Fibroblast of villous mesenchyme (primary cell): ENCODE measurements at places on chromosomes 11 and 22. TPM values are rescaled to one million over a fixed set of nuclear protein-coding genes. Genes with fewer than 3 reads are reported as not detected.

Gene GRK3
- 1.6 and 1.7 TPM in 2 replicates for total RNA-seq

Gene TSPAN4
- 113 and 126 TPM in 2 replicates for total RNA-seq

- no peak for DNase-seq
These were observed at the start of gene MAP6 for GRCh38 chr11:75668451-75669297. Gene MAP6, minus strand, starts transcription at chr11:75669038. Its CDS starts 669 bp downstream, at chr11:75668369.

DNA sequence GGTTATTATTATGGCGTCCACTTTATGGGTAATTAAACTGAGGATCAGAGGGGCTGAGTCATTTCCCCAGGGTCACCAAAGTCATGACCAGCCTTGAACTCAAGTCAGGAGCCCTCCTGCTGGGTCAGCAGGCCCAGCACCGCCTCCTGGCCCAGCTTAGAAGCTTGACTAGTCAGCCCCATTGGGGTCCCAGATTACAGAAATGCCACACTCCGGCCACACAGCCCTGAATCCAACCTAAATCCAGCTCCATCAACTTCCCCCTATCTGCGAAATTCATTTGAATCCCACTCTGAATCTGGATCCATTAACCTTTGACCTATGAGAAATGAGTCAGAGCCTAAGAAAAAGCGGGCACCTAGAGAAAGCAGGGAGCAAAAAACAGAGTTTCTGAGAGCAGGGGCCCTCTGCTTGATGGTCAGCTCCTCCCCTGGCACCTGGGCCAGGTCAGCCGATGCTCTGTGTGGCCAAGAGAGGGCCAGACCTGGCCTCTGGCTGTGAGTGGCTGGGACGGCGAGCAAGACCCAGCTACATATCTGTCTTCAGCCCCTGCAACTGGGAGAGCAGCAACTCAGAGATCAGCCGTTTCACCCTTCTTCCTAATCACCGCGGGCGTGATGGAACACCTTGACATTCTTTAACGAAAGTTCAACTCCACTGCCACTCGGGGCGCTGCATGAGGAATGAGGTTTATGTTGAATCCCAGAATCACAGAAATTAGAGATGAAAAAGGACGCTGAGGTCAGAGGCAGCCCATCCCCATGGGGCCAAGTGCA is 196.1 kb downstream of the TRIM29 start:
- DNase-seq, result no peak

DNA sequence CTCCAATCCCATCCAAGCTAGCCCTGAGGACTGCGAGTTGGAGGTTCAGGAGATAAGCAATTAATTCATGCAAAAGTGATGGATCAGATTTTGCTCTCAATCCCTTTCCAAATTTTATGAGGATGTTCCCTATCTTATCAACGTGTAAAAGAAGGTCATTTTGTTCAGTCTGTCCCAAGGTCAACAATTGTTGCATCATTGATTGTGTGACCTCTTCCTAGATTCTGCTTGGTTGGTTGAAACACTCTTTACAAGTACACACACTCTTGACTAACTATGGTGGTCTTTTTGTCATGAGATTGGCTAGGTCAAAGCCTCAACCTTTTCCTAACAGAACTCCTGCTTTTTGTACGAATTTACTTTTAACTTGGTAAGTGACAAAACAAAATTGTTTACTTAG is 41.7 kb downstream of the COMMD9 start:
- no peak for DNase-seq

DNA sequence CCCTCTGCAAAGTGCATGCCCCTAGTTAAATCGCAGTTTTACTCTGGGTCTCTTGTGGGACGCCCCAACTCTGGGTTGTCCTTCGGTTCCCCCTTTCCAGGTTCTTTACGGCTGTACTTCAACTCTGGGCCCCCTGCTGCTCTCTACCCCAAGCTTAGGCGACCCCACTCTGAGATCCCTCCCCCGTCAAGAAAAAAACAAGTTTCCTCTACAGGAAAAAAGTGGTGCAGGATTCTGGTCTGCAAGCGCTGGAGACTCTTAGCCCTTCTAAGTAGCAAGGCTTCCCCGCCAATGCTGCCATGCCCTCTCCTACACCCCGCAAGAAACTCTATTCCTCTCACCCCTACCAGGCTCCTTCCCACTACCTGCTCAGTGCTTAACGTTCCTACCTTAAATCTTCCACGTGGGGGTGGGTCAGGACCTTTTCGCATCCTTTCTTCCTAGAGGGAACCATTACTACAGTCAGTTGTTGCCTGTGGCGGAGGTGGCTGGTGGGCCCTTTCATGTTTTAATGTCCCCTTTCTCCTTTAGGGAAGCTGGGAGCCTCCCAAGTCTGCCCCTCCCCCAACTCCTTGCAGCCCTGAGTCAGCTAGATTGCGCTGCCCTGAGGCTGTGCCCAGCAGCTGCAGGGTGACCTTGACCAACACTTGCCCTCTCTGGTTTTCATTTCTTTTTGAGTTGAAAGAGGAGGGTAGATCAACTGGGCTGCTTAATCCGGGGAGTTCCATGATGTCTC is 1.4 kb downstream of the NEFH start:
- DNase-seq, result peak; percentile 16

- DNase-seq, result no peak
These were observed 245.9 kb upstream of the FAT3 start for GRCh38 chr11:91978747-91979146.

DNA sequence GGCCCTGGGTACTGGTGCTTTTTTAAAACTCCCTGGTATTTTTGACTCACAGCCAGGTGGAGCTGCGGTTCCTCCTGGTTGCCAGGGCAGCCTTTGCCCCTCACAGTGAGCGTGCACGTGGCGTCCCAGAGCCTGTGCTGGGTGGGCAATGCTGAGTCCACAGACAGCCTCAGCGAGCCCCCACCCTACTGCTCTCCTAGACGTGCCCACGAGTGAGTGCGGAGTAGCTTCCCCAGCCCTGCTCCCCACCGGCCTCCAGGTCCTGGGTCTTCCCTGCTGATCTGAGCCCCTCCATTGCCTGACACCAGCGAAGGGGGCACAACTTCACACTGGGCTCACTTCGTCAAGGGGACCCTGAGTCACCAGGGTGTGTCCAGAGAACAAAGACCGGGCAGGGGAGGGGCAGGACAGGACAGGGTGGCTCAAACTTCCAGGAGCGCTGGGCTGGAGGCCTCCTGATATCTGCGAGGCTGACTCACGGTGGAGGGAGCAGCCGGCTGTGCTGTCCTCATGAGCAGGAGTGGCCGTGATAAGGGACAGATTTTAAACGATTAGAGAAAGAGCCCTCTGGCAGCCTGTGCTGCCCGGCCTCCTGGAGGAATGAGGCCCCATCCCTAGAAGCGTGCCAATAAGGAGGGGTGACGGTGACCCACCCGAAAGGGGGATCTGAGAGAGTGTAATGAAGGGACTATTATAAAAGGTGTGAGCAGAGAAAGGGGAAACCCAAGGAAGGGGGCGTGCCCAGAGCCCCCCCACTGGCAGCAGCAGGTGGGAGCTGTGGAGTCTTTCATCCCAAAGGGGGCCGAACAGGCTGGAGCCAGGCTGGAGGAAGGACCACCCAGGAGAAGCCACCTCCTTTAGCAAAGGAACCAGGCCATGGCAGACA is 129.3 kb upstream of the FGF3 start:
- no peak for DNase-seq
